LHCN-M2 (cell line): ENCODE measurements at places on chromosomes 1 and 21.
A peak's percentile ranks its signal among the peaks of the same experiment; 100 is the strongest.

GRCh38 chr1:160354388-160354985 is 11.3 kb downstream of the NCSTN start:
- DNase-seq = no peak

GRCh38 chr1:240652961-240653409 is 41.0 kb upstream of the GREM2 start:
- no peak for DNase-seq

- peak; percentile 86 for DNase-seq
Observed at GRCh38 chr21:33852485-33852884, 63.1 kb downstream of the ATP5PO start.

GRCh38 chr1:51708911-51709760 is 92.2 kb downstream of the OSBPL9 start:
- DNase-seq = no peak

DNA sequence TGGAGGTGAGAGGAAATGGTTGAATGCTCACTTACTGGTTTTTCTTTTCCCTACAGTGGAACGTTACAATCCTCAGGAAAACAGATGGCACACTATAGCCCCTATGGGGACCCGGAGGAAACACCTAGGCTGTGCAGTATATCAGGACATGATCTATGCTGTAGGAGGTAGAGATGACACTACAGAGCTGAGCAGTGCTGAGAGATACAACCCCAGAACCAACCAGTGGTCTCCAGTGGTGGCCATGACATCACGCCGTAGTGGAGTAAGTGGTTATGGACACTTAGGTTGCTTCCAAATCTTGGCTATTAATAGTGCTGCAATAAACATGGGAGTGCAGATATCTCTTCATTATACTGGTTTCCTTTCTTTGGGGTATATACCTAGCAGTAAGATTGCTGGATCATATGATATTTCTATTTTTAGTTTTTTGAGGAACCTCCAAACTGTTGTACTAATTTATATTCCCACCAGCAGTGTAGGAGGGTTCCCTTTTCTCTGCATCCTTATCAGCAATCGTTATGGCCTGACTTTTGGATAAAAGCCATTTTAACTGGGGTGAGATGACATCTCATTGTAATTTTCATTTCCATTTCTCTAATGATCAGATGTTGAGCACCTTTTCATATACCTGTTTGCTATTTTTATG is 48.8 kb upstream of the DARS2 start:
- no peak for DNase-seq

GRCh38 chr1:97797403-97798183 is 123.2 kb downstream of the DPYD start:
- peak; percentile 49 for DNase-seq

- no peak for DNase-seq
Observed at GRCh38 chr1:177995369-177995768, 25.5 kb upstream of the SEC16B start.

GRCh38 chr1:218946147-218946546 is 227.5 kb upstream of the LYPLAL1 start:
- no peak for DNase-seq

DNA sequence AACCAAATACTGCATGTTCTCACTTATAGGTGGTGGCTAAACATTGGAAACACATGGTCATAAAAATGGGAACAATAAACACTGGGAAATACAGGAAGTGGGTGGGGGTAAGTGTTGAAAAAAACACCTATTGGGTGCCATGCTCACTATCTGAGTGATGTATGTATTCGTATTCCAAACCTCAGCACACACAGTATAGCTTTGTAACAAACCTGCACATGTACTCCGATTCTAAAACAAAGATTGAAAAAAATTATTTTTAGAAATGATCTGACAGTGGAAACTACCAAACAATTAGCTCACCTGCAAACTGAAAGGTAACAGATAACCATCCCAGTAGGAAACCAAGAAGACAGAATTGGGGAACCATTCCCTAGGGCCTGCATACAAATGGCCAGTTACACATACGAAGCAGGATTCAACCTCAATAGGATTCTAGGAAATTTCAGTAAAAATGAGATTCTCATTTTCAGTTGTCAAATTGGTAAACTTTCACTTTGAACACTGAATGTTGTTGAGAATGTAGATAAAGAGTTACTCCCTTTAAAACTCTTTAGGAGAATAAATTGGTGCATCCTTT is 88.1 kb upstream of the LRRC8D start:
- DNase-seq = no peak

DNA sequence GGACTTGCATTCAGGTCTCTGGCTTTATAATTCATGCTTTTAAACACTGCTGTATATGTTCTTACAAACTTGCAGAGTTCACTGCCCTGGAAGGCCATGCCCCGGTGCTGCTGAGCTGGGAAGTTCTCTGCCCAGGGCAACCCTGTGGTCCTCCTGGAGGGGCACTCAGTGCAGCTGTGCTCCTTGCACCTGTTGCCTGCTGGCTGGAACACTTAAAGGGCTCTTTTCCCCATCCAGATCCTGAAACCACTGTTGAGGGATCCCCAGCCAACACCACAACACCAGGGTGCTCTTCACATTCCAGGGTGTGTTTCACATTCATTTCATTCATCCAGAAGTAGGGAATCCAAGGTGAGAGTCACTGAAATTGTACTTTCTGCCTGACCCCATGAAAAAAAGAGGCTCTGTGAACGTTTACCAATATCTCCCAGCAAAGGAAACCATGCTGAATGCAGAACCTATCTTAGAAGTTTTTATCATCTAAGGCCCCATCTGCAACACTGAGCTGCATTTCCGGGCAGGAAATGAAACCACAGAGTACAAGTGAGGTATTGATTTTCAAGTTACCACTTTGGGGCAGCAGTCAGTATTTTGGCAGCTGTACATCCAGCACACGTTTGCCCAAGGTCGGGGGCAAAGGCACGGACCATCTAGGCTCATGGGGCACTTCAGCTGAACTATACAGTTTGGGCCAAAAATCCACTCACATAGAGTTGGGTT is 16.4 kb upstream of the KIAA0040 start:
- DNase-seq = no peak

DNA sequence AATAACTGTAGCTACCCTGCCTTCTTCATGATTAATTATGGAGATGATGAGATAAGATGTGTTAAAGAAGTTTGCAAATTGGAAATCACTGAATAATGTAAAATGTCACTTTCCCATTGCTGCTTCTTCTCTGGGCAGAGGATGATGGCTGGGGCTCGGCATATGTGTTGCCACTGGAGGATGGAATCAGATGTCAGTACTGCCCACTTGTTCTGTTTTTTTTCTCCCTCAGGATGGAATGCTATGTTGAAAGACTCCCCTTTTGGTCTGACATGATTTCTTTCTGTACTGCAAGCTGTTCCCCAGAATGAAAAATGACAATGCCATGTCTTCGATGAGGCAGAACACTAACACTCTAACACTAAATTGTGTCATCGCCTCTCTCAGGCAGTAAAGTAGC is 373.9 kb upstream of the SPAG17 start:
- DNase-seq = no peak

GRCh38 chr21:44916965-44917364 is 3.7 kb downstream of the ITGB2 start:
- DNase-seq = peak; percentile 59

- DNase-seq = no peak
Observed at GRCh38 chr1:163162381-163162914, 40.3 kb downstream of the RGS5 start.
